ENCODE measurements at places on chromosomes 16 and 17. TPM values are rescaled to one million over a fixed set of nuclear protein-coding genes. Genes with fewer than 3 reads are reported as not detected.
A peak's percentile ranks its signal among the peaks of the same experiment; 100 is the strongest.

Gene ASPHD1
- total RNA-seq, result 43.3 TPM

DNA sequence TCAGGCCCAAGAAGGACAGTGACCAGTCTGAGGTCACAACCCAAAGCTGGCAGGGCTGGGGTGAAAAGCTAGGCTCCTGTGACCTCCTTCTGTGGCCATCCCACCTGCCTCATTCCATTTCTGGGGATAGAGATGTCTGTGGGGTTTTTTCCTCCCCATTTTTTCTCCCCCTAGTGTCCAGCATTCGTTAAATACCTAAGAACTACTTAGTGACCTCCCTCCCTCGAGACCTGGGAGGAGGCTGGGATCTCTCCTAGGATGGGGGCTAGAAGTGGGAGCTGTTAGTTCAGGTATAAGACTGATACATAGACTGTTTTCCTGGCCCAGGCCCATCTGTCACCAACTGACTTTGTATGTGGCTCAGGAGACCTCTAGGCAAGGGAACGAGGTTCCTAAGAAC lies 20.5 kb upstream of the STAC2 start:
- DNase-seq, result no peak

Gene NPIPA5
- total RNA-seq, result 1.1 TPM

Gene GLTPD2
- not detected for total RNA-seq

Gene PTGES3L
- total RNA-seq, result 5.8 TPM

GRCh38 chr16:20871941-20872815 lies 28.0 kb downstream of the DCUN1D3 start:
- DNase-seq, result peak; percentile 51

Gene CSH2
- 4.3 TPM for total RNA-seq

DNA sequence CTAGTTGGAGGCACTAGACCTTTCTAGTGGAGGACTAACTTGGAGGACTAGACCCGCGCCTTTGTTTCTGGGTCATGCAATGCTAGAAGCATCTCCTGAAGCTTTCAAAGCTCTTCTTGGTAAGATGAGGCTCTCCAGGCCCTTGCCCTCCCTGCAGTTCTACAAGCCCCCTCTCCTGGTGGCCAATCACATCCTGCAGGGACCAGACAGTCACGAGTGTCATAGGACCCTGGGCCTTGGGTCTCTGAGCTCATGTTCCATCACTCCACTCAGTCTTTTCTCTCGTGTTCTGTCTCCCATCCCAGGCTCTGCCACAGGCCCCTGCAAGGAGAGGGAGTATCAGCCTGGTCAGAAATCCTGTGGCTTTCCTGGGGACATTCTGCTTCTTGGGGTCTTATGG lies 119.6 kb downstream of the CYLD start:
- no peak for DNase-seq

Gene SOST
- total RNA-seq, result not detected

DNA sequence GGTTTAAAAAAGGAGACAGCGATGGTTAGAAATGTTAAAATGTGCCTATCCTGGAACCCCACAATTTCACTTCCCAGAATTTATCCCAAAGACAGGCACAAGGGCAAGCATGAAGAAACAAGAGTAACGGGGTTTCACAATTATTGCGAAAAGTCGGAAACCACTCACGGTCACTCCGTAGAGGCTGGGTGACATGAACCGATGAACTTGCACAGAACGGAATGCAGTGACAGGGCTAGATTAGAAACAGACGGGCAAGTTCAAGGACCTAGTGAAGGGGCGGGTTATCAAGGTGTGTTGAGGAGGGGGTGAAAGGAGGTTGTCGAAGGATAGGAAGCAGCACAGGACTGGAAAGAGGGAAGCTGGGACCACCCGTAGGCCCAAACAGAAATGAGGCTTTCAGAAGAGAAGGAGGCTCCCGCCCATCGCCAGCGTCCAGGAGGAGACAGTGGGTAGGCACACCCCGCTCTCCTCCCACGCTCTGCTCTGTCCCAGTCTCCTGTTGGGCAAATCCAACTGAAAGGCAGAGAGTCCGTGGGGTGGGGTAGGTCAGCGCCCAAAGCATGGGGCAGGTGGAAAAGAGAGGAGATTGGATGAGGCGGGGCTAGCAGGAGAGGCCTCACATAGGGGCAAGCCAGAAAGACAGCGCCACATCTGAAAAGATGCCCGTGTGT lies 47.4 kb upstream of the JPH3 start:
- no peak for DNase-seq

DNA sequence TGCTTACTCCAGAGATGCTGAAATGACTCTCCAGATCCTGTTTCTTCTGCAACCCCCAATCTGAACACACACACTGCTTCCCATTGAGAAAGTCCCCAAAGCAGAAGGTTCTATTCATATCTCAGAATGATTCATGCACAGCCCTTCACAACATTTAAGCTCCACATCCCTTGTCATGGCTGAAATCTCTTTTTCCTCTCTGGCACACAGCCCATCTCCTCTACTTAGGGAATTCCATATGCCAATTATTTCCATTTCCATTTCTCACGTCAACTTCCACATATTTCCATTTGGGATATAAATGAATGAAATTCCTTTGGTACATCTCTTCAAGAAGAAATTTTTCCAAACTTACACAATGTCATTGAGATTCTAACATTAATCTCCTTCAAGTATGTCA lies 119.6 kb downstream of the CDH11 start:
- DNase-seq, result peak; percentile 78

DNA sequence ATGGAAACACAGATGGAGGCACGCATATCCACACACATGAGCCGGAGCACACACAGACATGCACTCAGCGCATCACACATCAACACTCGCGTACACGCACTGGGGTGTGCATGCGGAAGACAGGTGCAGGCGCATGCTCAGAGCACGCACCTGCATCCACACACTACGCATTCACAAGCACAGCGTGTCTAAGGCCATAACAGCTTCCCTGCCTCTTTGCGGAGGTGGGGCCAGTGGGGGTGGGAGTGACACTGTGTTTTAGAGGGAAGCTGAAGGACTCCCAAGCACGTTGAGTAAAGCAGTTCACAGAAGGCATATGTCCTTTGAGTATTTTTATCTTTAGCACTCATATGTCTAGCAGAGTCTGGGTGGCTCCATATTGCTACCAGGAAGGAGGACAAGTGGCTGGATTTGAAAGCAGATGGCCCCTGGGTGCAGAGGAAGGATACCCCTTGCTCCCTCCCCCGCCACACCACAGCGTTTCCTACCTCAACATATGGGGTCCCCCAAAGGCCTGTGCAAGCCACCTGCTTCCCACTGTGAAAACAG lies 68.6 kb upstream of the TOB1 start:
- no peak for DNase-seq

- no peak for DNase-seq
Observed at GRCh38 chr16:374616-374926, 4.2 kb upstream of the MRPL28 start.

GRCh38 chr17:72249441-72249840 lies 128.6 kb downstream of the SOX9 start:
- DNase-seq, result no peak

Gene TMC7
- total RNA-seq, result 4.7 TPM

Gene CACNG1
- total RNA-seq, result not detected

DNA sequence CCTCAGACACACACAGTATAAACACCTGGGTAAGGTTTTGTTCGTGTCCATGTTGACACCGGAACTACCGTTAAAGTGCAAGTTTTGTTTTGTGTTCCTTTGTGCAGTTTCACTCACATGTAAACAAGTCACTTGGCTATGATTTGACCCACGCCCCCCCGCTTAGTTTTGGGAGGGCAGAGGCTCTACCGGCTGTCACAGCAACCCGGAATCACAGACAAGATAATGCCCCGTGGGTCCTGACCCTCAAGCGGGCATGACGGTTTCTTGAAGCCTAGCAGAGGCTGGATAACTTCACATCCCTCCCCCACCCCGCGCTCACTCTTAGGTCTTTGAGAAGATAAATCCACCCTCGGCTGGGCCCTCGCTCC lies 1.7 kb downstream of the RASD1 start:
- DNase-seq, result peak; percentile 10

DNA sequence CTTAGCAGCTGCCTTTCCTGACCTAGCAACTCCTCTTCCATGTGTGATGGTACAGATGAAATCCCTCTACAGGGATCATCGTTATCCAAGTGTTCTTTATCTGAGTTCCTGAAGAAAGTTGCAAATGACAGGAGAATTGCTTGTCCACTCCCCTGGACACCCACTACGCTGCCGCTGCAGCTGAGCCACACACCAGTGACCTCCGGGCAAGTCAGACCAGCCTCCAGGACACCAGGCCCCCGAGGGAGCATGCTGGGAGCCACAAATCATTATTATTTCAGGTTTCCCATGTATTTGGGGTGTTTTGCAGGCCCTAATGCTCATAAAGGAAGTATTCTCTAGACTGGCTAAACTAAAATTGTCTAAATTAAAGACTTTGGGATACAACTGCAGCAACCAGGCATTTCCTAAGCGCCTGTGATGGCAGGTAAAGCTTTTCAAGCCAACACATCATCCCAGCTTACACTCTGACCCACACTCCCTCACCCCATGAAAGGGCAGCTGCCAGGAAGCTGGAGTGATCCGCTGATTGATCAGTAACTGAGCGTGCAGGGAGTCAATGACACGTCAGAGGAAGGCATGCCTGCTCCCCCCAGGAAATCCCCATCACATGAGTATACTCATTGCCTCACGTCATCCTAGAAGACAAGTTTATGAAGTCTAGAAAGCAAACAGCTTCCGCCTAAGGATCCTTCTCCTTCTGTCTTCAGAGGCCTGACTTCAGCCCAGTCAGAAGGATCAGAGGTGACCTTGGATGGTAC lies 14.4 kb downstream of the FA2H start:
- DNase-seq, result no peak

DNA sequence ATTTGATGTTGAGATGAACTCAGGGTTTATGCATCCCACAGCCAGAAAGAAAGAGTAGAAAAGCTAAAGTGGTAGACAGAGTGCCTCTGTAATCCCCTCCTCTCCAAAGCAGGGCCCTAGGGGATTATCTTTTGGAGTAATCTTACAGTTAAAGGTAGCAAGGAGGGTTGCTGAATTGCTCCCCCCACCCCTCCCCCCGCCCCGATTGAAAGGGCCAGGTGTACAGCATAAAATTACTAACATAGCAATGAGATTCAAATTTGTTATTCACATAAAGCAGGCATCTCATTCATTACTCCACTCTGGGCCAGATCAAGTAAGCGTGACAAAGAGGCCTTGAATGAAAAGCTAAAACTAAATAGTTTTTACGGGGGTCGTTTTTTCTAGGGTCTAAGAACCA lies 72.7 kb downstream of the STH start:
- DNase-seq, result no peak
